ENCODE measurements at places on chromosomes 13 and 19.
A peak's percentile ranks its signal among the peaks of the same experiment; 100 is the strongest.

DNA sequence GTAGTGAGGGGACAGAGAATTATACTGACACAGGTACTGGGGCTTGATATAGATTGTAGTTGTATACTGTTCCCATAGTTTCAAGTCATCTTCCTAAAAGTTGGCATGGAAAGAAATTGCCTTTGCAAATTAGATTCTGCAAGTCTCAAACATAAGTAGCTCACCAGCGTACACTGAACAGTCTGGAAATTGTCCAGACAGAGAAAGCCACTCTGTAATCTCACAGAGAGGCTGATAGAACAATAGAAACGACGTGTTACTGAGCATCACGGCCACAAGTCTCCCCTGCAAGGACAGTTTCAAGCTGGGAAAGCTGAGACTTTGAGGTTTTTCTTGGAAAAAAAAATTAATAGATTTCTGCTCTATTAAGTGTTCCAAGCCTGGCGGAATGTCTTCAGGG lies 228.6 kb downstream of the DNAJC15 start:
- no peak for DNase-seq

- no peak for DNase-seq
These were observed 2.7 kb downstream of the C2CD4C start for GRCh38 chr19:406135-406781.

- DNase-seq, result no peak
These were observed 13.8 kb upstream of the DHRS12 start for GRCh38 chr13:51817717-51818116.

- DNase-seq, result no peak
These were observed 2412.4 kb downstream of the PCDH9 start for GRCh38 chr13:64817691-64818090.

DNA sequence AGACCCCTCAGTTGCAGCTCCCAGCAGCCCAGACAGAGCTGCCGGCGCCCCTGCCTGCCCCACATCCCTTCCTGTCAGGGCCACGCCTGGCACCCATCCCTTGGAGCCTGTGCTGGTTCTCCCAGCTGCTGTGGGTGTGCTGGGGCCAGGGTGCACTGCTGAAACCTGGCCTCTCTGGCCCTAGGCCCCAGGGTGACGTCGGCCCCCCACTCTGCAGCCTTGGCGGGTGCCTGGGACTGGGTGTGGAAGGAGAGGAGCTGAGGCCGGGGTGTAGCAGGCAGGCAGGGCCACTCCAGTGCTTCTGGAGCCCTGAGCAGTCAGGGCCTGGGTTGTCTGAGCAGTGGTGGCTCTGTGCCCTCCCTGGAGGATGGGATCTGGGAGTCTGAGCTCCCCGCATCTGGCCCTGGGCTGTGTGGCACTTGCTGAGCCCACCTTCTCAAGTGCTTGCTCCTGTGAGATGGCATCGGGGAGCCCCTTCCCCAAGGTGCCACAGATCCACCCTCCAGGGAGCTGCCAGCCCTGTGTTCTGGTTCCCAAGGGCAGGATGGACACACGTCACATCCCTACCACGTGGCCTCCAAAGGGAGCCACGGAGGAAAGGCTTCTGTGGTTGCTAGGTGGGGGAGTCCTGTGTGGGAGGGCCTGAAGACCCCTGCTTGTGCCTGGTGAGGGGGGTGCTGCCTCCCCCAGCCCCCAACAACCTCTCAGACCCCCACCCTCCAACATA lies 5.2 kb downstream of the PLEKHJ1 start:
- no peak for DNase-seq

DNA sequence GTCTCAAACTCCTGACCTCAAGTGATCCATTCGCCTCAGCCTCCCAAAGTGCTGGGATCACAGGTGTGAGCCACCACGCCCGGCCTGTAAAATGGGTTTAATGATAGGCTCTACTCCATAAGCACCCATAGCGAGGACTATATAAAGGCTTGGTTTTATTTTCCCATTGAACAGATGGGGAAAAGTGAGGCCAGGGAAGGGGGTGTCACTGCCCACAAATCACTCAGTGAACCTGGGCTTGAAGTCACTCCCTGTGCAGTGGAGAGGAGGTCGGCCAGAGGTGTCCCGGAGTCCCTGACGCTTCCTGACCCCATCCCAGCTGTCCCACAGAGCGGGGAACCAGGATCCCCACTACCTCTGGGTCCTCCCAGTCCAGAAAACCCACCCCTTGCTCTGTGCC lies 14.9 kb downstream of the TLE2 start:
- DNase-seq, result no peak

DNA sequence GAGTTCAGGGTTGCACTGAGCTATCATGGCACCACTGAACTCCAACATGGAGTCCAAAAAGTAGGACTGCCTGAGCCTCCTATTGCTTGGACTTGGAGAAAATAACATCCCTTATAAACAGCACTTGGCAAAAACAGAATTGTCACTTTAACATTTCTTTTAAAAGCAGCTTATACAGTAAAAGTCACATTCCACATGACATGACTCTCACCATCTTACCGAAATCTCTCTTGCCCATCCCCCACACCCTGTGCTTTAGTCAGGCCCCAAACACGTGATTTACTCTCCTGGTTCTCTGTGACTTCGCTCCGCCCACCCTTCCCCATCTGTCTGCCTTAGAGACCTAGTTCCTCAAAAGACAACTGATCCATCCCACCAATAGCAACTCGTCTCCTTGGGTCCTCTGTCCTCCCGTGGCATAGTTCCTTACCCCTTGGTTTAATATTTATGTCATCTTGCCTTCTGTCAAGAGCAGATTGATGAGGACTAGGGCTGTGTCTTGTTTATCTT lies 4.6 kb downstream of the SAFB start:
- peak; percentile 73 for DNase-seq

DNA sequence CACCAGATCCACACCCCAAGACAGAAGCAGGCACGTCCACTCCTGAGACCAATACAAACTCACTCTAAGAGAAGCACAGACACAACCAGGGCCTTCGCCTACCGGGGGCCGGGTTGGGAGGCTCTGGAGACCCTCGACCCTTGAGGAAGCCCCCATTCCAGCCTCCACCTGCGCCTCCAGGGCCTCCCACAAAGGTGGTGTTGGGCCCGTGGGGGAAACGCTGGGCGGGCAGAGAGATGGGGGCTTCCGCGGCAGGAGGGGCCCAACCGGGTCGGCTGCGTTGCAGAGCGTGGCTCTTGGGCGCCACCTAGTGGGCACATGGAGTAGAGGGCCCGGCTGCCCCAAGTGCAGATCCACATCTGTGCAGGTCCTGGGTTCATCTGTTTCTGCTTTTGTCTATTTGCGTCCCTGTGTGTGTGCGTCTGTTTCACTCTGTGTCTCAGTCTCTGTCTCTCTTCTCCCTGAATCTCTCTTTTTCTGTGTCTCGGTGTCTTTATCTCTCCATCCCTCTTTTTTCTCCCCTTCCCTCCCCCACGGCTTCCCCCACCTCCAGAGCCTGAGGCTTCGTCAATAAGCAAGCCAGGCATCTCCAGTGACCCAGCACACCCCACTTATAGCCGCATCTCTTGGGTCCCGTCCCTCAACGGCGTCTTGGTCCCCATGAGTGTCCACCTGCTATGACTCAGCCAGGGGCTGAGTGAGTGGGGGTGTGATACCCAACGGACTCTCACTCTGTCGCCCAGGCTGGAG lies 10.5 kb upstream of the TINCR start:
- peak; percentile 59 for DNase-seq

- no peak for DNase-seq
These were observed 10.9 kb upstream of the QTRT1 start for GRCh38 chr19:10690341-10690781.

GRCh38 chr13:73519396-73520116 lies 460.8 kb downstream of the KLF5 start:
- DNase-seq, result no peak

DNA sequence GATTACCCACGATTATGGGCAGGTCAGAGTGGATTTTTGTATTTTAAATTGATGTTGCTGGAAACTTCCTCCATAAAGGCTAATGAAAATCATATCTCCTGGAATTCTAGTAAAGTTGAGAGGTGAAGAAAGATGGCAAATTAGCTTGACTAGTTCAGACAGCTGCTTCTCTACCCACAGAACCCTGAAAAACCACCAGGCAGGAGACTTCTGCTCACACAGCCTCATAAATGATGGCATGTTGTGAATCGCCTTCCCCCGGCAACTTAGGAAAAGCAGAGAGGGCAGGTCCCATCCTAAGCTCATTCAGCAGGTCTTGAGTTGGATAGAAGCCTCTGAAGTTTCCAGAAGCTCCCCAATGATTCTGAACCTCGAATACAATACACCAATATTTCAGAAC lies 87.6 kb upstream of the SLC7A1 start:
- no peak for DNase-seq

- DNase-seq, result no peak
These were observed 123.5 kb downstream of the CRYL1 start for GRCh38 chr13:20401931-20402856.

GRCh38 chr13:22111152-22111783 lies 440.4 kb downstream of the FGF9 start:
- DNase-seq, result no peak

GRCh38 chr13:43583321-43583720 lies 203.5 kb downstream of the ENOX1 start:
- DNase-seq, result no peak

DNA sequence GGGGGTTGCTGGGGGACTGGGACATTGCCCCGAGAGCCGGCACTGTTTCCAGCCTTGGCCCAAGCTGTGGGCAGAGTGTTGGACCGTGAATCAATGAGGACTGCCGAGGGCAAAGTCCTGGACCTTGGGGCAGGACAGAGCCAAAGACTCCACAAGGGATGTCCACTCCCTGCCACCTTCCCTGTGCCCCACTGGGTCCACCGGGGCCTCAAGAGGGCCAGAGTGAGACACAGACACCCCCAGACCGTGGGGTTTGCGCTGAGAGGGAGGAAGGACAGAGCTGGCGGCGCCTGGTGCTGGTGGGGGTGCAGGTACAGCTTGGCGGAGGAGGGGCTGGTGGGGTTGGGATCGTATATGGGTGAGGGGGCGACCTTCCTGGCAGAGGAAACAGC lies 11.8 kb downstream of the MAST3 start:
- DNase-seq, result no peak

Data from NCI-H2171 (cell line).